ENCODE measurements at places on chromosomes 7 and 10. TPM values are rescaled to one million over a fixed set of nuclear protein-coding genes. Genes with fewer than 3 reads are reported as not detected.
A peak's percentile ranks its signal among the peaks of the same experiment; 100 is the strongest.

Gene GPR85
- not detected for polyA plus RNA-seq

Gene GBF1
- polyA plus RNA-seq = 16.5 TPM

Gene CEP55
- 0.27 TPM for polyA plus RNA-seq

Gene DENND2A
- polyA plus RNA-seq = 5.7 TPM

- H3K27ac ChIP-seq = peak overlapping the region; percentile 87
- DNase-seq = no peak
- peaks cover 73% of the 10 kb centered on the region for H3K4me1 ChIP-seq
- no peaks in the 10 kb centered on the region for H3K36me3 ChIP-seq
- no peak overlapping the region for H3K4me3 ChIP-seq
These were observed 86.2 kb downstream of the SORBS1 start for GRCh38 chr10:95475003-95475383.

DNA sequence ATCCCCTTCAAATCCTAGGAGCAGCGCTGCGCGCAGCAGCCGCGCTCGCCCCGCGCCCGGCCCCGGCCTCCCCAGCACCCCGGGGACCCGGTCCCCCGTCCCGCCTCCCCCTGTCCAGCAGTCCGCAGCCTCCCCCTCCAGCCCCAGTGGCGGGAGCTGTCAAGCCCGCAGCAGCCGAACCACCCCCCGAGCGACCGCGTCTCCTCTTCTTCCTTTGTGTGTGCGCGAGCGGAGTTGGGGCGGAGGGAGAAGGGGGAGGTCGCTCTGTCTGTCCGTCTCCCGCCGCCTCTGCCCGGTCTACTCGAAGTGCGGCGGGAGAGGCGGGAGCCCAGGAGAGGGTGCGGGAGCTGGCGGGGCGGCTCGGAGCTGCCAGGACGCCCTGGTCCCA lies 375 bp upstream of the CHN2 start:
- H3K36me3 ChIP-seq = no peaks in the 10 kb centered on the region
- no peaks in the 10 kb centered on the region for H3K27me3 ChIP-seq
- peak overlapping the region; percentile 76 for H3K27ac ChIP-seq
- peak overlapping the region; percentile 90 for H3K4me3 ChIP-seq
- H3K4me1 ChIP-seq = peaks cover 16% of the 10 kb centered on the region

DNA sequence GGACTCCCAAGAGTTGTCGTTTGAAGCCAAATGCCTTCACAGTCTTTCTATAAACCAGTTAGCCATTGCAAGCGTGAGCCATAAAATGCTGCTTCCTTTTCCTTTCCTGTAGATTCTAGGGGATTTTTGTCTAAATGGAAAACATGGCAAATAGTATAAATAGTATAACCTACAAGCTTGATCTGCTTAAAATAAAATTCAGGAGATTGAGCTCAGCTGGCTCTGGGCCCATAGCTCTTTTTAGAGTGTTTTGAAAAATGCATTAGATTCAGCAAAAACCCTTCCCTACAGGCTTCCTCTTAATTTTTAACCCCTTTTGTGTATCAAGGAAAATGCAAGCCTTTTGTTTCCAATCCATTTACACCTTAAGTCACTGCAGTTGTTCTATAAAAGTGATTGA lies 190.1 kb upstream of the GDF10 start:
- DNase-seq = no peak
- H3K36me3 ChIP-seq = no peaks in the 10 kb centered on the region
- H3K27ac ChIP-seq = no peak overlapping the region
- no peaks in the 10 kb centered on the region for H3K4me1 ChIP-seq

- H3K27ac ChIP-seq = no peak overlapping the region
- no peak overlapping the region for H3K4me3 ChIP-seq
- no peaks in the 10 kb centered on the region for H3K4me1 ChIP-seq
- H3K27me3 ChIP-seq = no peaks in the 10 kb centered on the region
- peak; percentile 66 for DNase-seq
These were observed 106.9 kb upstream of the GPR26 start for GRCh38 chr10:123559066-123559822.

- H3K4me1 ChIP-seq = no peaks in the 10 kb centered on the region
- no peak overlapping the region for H3K27ac ChIP-seq
- no peak overlapping the region for H3K4me3 ChIP-seq
- no peaks in the 10 kb centered on the region for H3K27me3 ChIP-seq
- DNase-seq = no peak
These were observed 29.6 kb upstream of the FAM20C start for GRCh38 chr7:162632-163297.

DNA sequence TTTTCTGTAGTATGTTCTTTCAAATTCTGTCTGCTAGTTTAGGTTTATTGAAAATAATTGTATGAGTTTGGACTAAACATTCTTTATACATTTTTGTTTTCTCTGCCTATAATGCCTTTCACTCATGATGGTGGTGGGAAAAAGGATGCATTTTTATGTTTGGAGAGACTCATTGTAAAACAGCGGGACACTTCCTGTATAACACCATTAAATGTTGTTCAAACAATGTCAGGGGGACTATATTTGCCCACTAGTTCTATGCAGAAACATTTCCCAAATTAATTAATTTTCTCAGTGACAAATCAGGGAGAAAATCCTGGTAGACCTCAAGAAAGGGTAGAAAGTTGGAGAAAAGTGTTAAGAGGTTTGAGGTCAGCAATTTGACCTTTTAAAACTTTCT lies 207.7 kb downstream of the MALRD1 start:
- no peaks in the 10 kb centered on the region for H3K4me1 ChIP-seq
- no peak overlapping the region for H3K4me3 ChIP-seq
- H3K36me3 ChIP-seq = peaks cover 2% of the 10 kb centered on the region
- no peak for DNase-seq
- no peak overlapping the region for H3K27ac ChIP-seq

DNA sequence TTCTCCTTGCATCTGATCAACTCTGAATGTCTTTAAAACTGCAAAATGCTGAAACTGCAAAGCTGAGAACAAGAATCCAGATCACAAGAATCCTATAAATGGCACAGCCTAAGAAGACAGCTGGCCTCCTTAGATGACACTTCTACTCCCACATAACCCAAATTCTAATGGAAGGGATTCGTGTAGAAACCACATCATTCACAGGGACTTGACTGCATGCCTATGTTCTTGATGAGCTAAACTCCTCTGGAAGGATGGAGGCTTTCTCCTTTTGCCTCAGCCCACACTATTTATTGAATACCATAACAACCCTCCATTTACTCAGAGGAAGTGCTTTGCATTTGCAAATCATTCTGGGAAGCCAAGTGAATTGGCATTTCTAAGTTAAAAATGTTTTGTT lies 252.5 kb upstream of the VWC2 start:
- no peak overlapping the region for H3K27ac ChIP-seq
- H3K4me3 ChIP-seq = no peak overlapping the region
- no peaks in the 10 kb centered on the region for H3K4me1 ChIP-seq
- no peak for DNase-seq
- no peaks in the 10 kb centered on the region for H3K27me3 ChIP-seq

- no peaks in the 10 kb centered on the region for H3K36me3 ChIP-seq
- no peaks in the 10 kb centered on the region for H3K4me1 ChIP-seq
- H3K27me3 ChIP-seq = no peaks in the 10 kb centered on the region
- DNase-seq = peak; percentile 4
- H3K4me3 ChIP-seq = no peak overlapping the region
These were observed 184.7 kb upstream of the PCDH15 start for GRCh38 chr10:54985732-54986131.

DNA sequence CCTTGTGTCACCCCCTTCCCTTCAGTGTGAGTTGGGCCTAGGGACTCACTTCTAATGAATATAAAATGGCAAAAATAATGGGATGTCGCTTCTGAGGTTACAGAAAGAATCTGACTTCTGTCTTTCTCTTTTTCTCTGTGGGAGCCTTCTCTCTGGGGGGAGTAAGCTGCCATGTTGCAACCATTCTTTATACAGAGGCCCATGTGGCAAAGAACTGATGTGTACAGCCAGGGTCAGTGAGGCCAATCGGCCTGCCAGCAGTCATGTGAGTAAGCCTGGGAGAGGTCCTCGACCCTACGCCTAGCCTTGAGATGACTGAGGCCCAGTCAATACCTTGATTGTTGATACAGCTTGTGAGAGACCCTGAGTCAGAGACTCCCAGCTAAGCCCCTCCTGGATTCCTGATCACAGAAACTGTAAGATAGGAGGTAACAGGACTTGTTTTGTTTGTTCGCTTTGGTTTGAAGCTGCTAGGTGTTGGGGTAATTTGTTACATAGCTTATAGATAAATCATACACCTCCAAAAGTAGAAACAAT lies 1.7 kb downstream of the TCAF1 start:
- H3K27ac ChIP-seq = peak overlapping the region; percentile 99
- H3K4me1 ChIP-seq = peaks cover 5% of the 10 kb centered on the region
- no peaks in the 10 kb centered on the region for H3K27me3 ChIP-seq
- peak; percentile 76 for DNase-seq
- no peak overlapping the region for H3K4me3 ChIP-seq
- no peaks in the 10 kb centered on the region for H3K36me3 ChIP-seq

- no peak for DNase-seq
- H3K4me3 ChIP-seq = no peak overlapping the region
- H3K4me1 ChIP-seq = peaks cover 10% of the 10 kb centered on the region
- peak overlapping the region; percentile 30 for H3K27ac ChIP-seq
These were observed 173.0 kb upstream of the LANCL2 start for GRCh38 chr7:55191926-55192692.

Data from small intestine (tissue), 16 donors.